A549 (cell line): ENCODE measurements at places on chromosomes 6 and 20.

GRCh38 chr6:11414176-11414963 is 123.2 kb upstream of the TMEM170B start:
- peak; percentile 90 for DNase-seq

GRCh38 chr6:56693246-56693607 is 50.5 kb upstream of the DST start:
- DNase-seq = peak; percentile 56

DNA sequence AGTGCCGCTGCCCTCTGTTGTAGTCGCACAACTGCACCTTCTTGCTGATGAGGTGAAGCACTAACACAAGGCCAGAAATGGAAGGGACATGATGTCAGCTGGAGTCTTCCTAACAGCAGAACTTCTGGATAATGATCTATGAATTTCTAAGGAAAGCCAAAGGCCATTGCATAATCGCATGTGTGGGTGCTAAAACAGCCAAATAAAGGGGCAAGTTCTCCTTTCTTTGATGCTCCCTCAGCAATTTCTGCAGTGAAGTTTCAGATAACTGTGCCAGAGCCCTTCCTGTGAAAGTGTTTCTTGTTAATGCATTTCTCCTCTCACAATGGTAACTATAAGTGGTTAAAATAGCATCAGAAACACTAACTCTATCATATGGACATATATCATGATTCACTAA is 8.0 kb upstream of the F13A1 start:
- DNase-seq = no peak

DNA sequence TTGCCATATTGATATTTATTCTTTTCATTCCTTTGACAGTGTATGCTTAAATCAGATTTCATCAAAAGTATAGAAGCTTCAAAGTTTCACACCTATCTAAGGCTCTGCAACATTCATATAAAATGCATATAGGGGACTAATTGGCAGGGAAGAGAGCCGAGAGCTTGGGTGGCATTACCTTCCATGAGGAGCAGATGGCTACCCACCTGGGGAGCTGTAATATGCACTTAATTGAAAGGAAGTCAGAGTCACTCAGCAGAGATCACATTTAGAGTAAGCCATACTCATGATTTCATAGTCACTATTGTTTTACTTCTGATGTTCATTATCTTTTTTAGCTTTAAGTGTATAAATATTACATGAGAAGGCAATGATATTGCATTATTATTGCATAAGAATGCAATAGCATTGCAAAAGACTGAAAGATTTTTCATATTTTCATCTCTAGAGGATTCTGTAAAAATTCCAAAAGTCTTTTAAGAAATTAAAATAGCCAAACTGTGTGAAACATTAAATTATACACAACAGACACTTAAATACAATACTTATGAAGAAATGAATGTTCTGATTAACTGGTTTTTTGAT is 1305.2 kb downstream of the EPHA7 start:
- no peak for DNase-seq

GRCh38 chr6:148973538-148974208 is 226.8 kb downstream of the UST start:
- peak; percentile 32 for DNase-seq

GRCh38 chr6:53691667-53692133 is 26.1 kb upstream of the KLHL31 start:
- no peak for DNase-seq

DNA sequence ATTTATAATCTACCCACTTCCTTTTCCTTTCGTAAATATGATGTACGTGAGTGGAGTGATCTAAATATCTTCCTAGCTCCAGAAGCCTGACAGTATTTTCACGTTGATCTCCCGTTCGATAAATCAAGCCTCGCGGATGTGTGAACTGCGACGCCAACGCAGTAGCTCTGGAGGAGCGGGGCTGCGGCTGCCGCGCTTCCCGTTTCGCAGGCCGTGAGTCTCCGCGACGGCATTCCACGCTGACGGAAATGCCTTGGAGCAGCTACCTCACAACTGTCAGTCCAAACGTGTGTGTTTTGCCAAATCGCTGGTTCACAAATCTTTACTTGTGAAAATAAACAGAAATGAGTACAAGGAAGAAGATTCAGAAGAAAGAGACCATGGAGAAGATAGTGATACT is 41.2 kb downstream of the BTBD3 start:
- no peak for DNase-seq

GRCh38 chr20:51354191-51354768 is 188.2 kb downstream of the NFATC2 start:
- no peak for DNase-seq

- peak; percentile 33 for DNase-seq
Measured at GRCh38 chr20:46752728-46753127, 43.3 kb downstream of the SLC2A10 start.

GRCh38 chr6:76240092-76240491 is 167.6 kb upstream of the IMPG1 start:
- no peak for DNase-seq

DNA sequence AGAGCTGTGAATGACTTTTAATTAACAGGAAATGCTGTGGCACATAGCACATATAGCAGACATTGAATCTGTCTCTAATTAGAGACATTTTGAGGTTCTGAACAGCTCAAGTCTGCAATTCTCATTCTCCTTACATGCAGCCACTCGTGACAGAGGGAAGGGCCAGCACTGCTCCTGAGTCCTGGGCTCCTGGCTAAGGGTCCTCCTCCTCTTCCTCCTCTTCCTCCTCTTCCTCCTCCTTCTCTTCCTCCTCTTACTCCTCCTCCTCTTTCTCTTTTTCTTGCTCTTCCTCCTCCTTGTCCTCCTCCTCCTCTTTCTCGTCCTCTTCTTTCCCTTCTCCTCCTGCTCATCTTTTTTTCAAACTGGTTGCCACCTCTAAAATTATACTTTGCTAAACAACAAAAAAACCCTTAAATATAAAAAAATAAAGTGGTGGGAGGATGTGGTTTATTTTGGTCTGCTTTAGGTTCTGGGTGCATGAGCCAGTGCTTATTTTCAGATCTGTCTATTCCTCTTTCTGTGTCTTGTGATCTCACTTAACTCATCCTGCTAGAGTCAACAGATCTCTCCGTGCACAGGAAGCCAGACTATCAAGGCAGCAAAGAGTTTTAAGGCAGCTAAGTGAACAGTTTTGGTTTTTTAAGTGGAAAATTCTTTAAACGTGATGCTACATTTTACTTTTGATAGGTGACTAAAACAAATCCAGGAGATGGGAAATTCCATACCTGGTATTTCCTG is 159.3 kb downstream of the CD83 start:
- no peak for DNase-seq

DNA sequence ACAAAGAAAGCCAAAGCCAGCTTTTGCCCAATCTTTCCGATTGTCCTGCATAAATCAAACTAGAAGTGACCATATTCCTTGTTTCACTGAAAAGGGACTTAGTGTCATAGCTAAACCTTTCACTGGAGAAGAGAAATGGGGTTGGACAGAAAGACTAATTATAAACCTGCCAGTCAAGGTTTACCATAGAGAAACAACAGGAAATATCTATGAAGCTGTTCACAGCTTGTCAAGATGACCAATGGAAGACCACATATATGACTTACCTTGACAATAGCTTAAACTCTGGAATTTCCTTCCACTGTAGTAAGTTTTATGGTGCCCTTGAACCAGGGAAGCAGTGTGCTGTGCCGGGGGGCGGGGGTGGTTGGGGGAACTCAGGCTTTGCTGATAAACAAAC is 107.7 kb upstream of the PHACTR1 start:
- DNase-seq = no peak

DNA sequence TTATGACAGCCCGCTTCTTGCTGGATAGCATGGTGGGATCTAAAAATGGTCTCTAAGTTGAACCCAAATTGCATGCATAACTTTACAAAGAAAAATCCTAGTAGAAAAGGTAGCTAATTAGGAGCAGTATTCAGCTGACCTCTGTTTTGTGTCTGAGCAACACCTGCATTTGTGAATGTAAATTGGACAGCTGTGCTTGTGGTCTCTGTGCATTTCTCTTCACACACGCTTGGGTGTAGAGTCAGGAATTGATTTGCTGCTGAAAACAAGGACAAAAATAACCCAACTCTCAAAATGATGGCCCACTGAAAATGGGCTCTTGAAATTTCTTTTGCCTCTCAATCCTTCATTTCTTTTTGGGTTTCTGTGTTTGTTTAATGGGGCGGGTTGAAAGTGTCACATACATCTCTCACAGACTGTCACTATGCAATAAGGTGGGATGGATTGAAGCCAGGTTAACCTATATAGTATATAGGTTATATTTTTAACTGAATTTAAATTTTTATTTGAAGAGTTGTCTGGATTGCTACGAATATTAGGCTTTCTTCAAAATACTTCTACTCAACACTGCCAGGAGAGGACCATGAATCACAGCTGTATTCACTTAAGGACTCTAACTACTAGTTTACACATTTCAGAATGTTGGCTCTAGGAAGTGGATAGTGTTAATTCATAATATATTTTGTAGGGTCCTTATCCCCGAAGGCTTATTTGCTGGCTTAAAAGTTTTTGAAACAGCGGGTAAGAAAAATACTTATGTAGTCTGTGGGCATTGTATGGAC is 46.5 kb downstream of the SOBP start:
- no peak for DNase-seq

- no peak for DNase-seq
Measured at GRCh38 chr6:28802417-28803336, 121.1 kb downstream of the TRIM27 start.

DNA sequence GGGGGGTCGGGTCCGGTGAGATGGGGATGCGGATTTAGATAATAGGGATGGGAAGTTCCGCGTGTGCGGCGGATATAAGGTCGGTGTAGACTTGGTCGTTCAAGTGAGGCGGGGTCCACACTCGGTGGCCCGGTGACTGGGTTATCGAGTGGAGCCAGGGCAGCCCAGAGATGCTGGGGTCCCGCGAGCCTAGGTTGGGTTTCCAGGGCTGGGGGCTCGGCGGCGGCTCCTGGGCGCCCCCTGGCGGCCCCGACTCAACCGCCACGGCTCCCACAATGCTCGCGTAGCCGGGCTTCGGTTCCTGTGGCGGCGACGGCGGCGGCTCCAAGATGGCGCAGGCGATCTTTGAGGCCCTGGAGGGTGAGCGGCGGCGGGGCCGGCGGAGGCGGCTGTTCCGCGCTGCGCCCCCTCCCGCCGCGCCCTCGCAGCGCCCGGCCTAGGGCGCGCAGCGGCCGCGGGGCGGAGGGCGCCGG is at the start of gene ZNF341:
ZNF341 (plus strand) TSS at position 304 of the 473 bp plus-strand sequence; CDS start at position 330, 26 bp downstream.
- DNase-seq = peak; percentile 91

DNA sequence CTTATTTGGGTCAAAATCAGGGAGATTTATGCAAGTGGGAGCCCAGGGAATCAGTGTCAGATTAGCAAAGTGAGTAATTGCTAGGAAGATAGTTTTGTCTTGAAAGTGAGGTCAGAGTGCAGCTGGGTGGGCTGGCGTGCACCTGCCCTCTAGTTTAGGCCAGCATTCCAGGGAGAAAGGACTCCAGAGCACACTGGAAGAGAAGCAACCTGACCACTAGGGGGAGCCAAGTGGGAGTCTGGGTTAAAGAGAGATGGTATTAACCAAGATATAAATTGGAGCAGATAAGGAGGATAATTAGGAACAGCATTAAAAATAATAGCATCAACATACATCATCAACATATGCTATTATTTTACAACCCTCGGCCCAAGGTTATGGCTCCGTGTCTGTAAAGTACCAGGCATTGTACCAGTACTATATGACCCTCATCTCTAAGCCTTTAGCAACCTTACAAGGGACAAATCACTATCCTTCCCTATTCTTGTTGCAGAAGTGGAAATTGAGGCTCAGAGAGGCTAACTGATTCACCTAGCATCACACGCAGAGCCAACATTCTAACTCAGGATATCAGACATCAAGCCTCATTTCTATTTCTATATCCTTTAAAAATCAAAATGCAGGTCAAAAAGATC is 57.8 kb downstream of the SLC2A10 start:
- DNase-seq = peak; percentile 61
